Thoracic aorta (tissue), 2 donors: ENCODE measurements at places on chromosomes 5 and 9. TPM values are rescaled to one million over a fixed set of nuclear protein-coding genes. Genes with fewer than 3 reads are reported as not detected.

Gene RGS14
- 4.9 TPM for total RNA-seq

Gene TXN
- 47.5 TPM for total RNA-seq

Gene ADRB2
- total RNA-seq = 3.7 TPM

GRCh38 chr5:50853151-50853550 is 186.7 kb downstream of the PARP8 start:
- no peak for DNase-seq

GRCh38 chr9:35569206-35569605 is 35.9 kb upstream of the TESK1 start:
- no peak for DNase-seq

DNA sequence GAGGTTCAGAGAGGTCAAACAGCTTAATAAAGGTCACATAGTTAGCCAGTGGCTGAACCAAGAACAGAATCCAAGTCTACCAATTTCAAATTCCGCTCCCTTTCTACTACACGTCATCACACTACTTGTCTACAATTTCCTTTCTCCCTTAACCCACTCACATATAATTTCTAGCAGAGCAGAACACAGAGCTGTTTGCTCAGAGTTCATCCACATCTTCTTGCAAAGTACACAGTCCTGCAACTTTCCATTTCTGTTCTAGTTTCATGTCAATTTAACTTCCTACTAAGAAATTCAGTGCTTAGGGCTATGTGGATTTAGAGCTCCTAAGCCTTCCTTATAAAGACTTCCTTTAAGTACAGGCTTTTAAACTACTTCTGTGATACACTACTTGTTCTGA is 61.3 kb downstream of the MEGF9 start:
- DNase-seq = no peak

GRCh38 chr9:134605351-134605965 is 36.1 kb upstream of the COL5A1 start:
- no peak for DNase-seq
